Esophagus muscularis mucosa (tissue), 4 donors: ENCODE measurements at places on chromosomes 6 and 20. TPM values are rescaled to one million over a fixed set of nuclear protein-coding genes. Genes with fewer than 3 reads are reported as not detected.

ECT2L gene
- 0.23 TPM for total RNA-seq

- no peak overlapping the region for H3K4me3 ChIP-seq
- DNase-seq, result no peak
- H3K4me1 ChIP-seq, result no peaks in the 10 kb centered on the region
- H3K27me3 ChIP-seq, result no peaks in the 10 kb centered on the region
- H3K36me3 ChIP-seq, result no peaks in the 10 kb centered on the region
Measured at GRCh38 chr6:45806172-45806571, 209.5 kb downstream of the CLIC5 start.

TMEM181 gene
- 21.6 TPM for total RNA-seq

DNA sequence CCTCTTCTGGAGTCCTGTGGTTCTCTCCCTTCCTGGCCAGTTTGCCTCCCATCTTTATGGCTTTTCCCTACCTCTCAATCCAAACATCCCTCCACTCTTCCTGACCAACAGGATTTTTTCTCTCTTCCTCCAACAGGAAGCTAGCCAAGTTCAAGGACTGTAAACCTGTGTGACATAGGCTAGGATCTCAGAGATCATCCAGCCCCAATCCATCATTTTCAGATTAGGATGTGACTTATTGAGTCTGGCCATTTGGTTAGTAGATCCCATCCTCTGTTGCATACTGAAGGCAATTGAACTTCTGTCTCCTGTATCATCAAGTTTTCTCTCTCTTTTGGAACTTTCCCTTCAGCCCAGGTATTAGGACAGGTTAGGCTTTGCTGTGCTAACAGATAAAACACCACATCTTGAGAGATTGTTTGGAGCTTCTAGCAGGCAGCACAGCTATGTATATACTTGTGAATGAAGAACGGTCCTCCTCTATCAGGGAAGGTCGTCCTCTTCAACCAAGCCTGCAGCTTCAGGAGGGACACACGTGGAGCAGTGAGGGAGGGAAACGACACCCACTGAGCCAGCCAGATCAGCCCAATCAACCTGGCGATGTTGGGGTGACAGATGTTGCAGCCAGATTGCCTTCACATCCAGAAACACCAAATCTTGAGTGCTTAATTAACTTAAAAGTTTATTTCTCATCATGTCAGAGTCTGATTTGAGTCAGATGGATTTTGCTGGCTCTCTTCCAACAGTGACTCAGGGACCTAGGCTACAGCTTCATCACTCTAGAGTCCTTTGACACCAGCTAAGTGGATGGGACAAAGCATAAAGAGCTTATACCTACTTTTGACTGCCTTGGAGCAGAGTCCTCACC, 106.8 kb downstream of the GJA10 start:
- H3K4me1 ChIP-seq, result peaks cover 48% of the 10 kb centered on the region
- DNase-seq, result peak; percentile 57
- H3K36me3 ChIP-seq, result no peaks in the 10 kb centered on the region
- H3K27ac ChIP-seq, result no peak overlapping the region
- no peak overlapping the region for H3K4me3 ChIP-seq

HCK gene
- total RNA-seq, result 9.0 TPM

GRCh38 chr6:11275598-11275997, 43.1 kb upstream of the NEDD9 start:
- no peak for DNase-seq
- H3K27me3 ChIP-seq, result no peaks in the 10 kb centered on the region
- H3K27ac ChIP-seq, result no peak overlapping the region
- no peaks in the 10 kb centered on the region for H3K36me3 ChIP-seq
- peaks cover 16% of the 10 kb centered on the region for H3K4me1 ChIP-seq

- no peak for DNase-seq
- H3K36me3 ChIP-seq, result no peaks in the 10 kb centered on the region
- peak overlapping the region; percentile 7 for H3K4me3 ChIP-seq
- peaks cover 25% of the 10 kb centered on the region for H3K4me1 ChIP-seq
Measured at GRCh38 chr6:90285042-90285481, 11.6 kb downstream of the BACH2 start.

PKHD1 gene
- total RNA-seq, result not detected

CDH22 gene
- 0.17 TPM for total RNA-seq

- H3K27me3 ChIP-seq, result no peaks in the 10 kb centered on the region
- no peaks in the 10 kb centered on the region for H3K4me1 ChIP-seq
- no peak overlapping the region for H3K27ac ChIP-seq
- no peak overlapping the region for H3K4me3 ChIP-seq
- no peak for DNase-seq
Measured at GRCh38 chr6:34560366-34561226, 4.5 kb upstream of the SPDEF start.

GRCh38 chr6:583116-583515, 73.8 kb downstream of the HUS1B start:
- peak overlapping the region; percentile 64 for H3K27ac ChIP-seq
- no peaks in the 10 kb centered on the region for H3K36me3 ChIP-seq
- H3K27me3 ChIP-seq, result no peaks in the 10 kb centered on the region
- no peak overlapping the region for H3K4me3 ChIP-seq
- H3K4me1 ChIP-seq, result peaks cover 5% of the 10 kb centered on the region

GRCh38 chr20:22180244-22180643, 404.1 kb downstream of the FOXA2 start:
- H3K27me3 ChIP-seq, result no peaks in the 10 kb centered on the region
- H3K36me3 ChIP-seq, result no peaks in the 10 kb centered on the region
- no peak overlapping the region for H3K4me3 ChIP-seq

DNA sequence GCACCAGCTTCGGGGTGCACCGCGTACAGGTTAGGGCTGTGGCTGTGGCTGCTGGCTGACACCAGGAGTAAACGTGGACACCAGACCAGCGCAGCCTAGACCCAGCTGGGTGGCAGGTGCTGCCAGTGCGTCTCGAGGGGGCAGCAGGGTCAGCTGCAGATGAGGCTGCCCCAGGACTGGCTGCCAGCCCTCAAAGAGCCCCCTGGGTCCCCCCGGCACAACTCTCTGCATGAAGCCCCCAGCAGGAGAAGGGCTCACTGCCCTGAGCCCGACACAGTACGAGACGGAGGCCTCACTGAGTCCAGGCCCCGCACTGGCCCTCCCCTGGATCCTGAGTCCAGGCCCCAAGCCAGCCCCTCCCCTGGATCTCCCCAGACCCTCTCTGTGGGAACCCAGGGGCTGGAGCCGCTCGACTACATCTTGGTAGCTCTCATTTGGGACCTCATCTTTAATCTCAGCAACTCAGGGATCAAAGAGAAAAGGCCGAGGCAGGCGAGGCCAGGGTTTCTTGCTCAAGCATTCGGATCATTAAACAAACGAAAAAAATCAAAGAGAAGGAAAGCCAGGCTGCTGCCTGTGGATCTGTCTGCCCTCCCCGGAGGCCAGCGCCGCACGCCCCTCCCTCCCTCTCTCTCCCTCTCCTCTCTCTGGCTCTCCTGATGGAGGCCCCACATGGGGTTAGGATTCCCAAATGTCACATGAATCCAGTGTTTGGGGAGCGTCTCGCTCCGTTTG, 7.0 kb upstream of the NKAIN4 start:
- no peaks in the 10 kb centered on the region for H3K27me3 ChIP-seq
- no peaks in the 10 kb centered on the region for H3K4me1 ChIP-seq
- no peaks in the 10 kb centered on the region for H3K36me3 ChIP-seq

DNA sequence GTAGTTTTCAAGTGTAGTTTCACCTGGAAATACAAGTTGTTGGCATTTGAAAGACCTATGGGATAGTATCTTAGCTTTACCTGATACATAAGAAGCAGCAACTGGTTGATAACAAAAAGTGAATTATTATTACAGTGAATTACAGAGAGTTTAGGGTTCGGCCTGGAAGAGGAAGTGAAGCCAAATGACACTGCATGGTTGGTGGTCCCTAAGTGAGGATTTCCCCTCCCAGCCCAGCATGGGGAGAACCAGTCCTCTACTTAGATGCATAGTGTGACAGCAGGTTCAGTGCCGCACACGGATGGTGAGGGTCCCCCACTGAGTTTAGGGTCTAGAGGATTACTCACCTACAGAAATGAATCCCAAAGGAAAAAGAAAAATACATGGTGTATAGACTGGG, 18.1 kb downstream of the HLA-DPB1 start:
- no peaks in the 10 kb centered on the region for H3K27me3 ChIP-seq
- H3K4me1 ChIP-seq, result no peaks in the 10 kb centered on the region
- no peak overlapping the region for H3K27ac ChIP-seq
- H3K4me3 ChIP-seq, result no peak overlapping the region

DNA sequence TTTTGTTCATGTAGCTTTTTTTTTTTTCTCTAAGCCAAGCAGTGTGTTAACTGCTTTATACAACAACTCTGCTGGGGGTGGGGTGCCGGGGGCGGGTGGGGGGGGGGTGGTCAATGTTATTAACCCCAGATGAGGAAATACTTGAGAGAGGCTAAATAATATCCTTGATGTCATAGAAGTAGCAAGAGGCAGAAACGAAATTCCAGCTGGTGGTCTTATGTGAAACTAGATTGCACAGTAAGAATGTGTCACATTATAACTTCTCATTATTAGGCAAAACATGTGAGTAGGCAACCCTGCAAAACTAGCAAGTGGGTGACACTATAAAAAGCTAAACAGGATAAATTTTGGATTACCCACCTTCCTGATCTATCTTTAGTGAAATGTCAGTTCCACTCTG, 12.8 kb downstream of the MYLK4 start:
- DNase-seq, result no peak
- no peaks in the 10 kb centered on the region for H3K36me3 ChIP-seq
- peaks cover 19% of the 10 kb centered on the region for H3K4me1 ChIP-seq
- no peak overlapping the region for H3K27ac ChIP-seq

DNA sequence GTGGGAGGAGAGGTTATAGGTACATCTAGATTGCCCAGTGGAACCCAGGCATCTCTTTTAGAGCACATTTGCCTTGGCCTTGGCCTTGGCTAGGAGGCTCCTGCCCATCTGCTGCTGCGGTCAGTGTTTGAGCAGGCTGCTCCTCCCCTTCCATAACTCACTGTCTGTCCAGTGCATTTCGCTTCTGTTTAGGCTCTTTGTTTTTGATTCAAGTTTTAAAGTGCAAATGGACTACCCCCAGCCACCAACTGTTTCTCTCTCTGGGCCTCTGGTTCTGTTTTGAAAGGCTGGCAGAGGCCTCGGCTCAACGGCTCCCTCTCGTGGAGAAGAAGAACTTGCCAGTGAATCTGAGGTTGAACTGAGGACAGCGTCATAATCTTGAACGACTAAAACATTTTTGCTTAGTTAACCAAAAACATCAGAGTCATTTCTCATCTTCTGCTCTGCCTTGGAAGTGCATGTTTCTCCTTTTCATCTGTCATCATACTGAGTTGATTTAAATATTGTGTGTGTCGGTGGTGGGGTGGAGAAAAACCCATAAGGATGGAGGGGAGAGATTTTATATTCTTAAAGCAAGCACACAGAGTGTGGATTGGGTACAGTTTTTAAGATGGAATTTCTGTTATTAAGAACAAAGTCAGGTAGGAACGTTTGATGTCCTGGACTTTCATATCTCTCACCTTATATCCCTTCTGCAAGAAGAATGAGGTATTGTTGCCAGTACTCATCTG, 171.4 kb downstream of the DTNBP1 start:
- peak overlapping the region; percentile 50 for H3K27ac ChIP-seq
- no peaks in the 10 kb centered on the region for H3K27me3 ChIP-seq
- H3K4me3 ChIP-seq, result no peak overlapping the region
- H3K36me3 ChIP-seq, result peaks cover 35% of the 10 kb centered on the region

GRCh38 chr6:30657454-30657853, 10.5 kb downstream of the C6orf136 start:
- H3K36me3 ChIP-seq, result peaks cover 90% of the 10 kb centered on the region
- DNase-seq, result no peak
- H3K4me3 ChIP-seq, result no peak overlapping the region
- H3K27ac ChIP-seq, result no peak overlapping the region

ATAT1 gene
- total RNA-seq, result 5.3 TPM

DNA sequence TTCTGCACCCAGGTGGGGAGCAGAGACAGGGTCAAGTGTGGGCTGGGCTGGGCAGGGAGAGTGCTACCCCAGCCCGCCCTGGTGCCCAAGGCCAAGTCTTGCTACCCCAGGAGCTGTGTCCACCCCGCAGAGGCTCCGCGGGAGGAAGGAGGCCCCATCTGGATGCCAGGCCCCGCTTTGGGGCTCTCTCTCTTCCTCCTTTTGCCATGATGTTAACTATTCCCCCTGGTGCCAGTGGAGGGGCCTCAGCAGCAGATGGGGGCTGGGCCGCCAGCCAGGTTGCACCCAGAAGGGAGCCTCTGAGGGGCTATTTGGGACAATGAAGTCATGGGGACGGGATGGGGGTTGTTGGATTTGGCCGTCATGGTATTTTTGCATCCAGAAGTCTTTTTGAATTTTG, 9.3 kb downstream of the SLC17A9 start:
- H3K4me3 ChIP-seq, result no peak overlapping the region
- H3K27me3 ChIP-seq, result no peaks in the 10 kb centered on the region
- no peak for DNase-seq
- no peaks in the 10 kb centered on the region for H3K4me1 ChIP-seq
- H3K27ac ChIP-seq, result no peak overlapping the region
- peaks cover 52% of the 10 kb centered on the region for H3K36me3 ChIP-seq

DNA sequence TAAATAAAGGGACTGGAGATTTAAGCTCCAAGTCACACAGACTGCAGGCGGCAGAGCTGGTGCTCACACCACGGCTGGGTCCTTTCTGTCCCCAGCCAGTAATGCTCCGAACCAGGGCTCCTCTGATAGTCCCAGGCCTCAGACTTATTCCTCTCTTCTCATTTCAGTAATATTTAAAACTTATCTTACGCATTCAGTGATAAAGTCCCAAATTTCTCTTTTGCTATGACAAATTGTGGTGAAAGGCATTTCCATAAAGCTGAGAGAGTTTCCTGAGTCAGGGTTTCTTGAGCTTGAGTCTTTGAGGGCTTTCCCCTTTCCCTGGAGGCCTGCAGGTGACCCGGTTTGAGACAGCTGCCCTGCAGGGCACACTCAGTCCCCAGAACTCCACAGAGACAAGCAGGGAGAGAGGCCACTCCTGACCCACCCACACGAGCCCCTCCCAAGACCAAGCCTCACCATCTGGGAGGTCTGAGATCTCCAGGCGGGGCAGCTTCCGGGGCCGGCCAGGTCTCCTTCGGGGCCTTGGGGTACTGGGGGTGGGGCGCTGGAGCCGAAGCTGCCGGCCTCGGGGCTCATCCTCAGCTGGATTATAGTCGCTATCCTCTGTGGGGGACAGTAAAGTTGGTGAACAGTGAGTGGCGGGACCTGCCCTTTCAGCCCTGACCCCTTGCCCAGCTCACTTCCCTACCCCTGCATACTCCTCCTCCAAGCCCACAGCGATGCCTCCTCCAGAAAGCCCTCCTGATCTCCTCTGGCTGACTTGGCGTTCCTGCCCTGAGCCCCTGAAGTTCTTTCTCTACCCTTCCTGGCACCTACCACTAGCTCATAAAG, 6.6 kb downstream of the ZNF335 start:
- no peak overlapping the region for H3K4me3 ChIP-seq
- no peak for DNase-seq
- no peaks in the 10 kb centered on the region for H3K27me3 ChIP-seq
- H3K27ac ChIP-seq, result no peak overlapping the region

OR2B6 gene
- total RNA-seq, result not detected

DNA sequence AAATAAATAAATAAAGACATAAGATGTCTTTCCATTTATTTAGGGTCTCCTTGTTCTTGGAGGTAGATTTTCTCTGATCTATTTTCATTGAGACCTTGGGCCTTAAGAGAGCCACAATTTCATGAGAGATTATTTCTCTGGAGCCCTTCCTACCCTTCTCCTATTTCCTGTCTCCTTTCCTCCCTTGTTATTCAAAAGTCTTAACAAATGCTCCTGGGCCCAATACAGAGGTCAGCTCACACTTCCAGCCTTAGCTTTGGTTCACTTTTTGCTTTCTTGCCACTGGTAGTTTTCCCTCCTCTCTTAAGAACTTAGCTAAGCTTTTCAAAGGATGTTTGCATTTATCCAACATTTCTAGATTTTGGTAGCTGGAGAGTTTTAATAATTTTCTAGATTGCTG, 44.0 kb downstream of the PTPRA start:
- no peaks in the 10 kb centered on the region for H3K27me3 ChIP-seq
- no peak overlapping the region for H3K4me3 ChIP-seq
- H3K27ac ChIP-seq, result no peak overlapping the region
- H3K4me1 ChIP-seq, result no peaks in the 10 kb centered on the region
- DNase-seq, result no peak
- no peaks in the 10 kb centered on the region for H3K36me3 ChIP-seq
